Endothelial cell (in vitro differentiated cells): ENCODE measurements at places on chromosomes 4 and X.

DNA sequence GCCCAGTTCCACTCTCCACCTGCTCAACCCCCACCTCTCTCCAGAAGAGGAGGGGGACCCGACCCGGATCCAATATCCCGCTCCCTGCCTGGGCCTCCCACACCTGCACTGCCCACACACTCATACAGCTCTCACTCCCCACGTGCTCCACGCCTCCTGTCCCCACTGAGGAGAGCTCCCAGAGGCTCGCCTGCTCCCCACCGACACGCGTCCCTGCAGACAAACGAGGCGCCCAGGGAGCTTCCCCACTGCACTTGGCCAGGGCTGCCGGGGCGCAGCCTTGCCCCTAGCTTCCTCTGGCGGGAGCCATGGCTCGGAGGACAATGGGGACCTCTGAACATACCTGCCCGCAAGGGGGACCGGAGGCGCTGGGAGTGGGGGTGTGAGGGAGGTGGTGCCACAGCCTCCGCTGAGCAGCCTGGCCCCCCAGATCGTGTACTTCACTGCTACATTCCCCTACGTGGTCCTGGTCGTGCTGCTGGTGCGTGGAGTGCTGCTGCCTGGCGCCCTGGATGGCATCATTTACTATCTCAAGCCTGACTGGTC, 5.0 kb downstream of the SLC6A8 start:
- no peak for DNase-seq

GRCh38 chr4:54882616-54883015, 224.9 kb downstream of the KIT start:
- DNase-seq = no peak

GRCh38 chr4:102493794-102494193, 7.4 kb upstream of the NFKB1 start:
- no peak for DNase-seq

- no peak for DNase-seq
These were observed 28.2 kb upstream of the MSX1 start for GRCh38 chr4:4831266-4831665.

DNA sequence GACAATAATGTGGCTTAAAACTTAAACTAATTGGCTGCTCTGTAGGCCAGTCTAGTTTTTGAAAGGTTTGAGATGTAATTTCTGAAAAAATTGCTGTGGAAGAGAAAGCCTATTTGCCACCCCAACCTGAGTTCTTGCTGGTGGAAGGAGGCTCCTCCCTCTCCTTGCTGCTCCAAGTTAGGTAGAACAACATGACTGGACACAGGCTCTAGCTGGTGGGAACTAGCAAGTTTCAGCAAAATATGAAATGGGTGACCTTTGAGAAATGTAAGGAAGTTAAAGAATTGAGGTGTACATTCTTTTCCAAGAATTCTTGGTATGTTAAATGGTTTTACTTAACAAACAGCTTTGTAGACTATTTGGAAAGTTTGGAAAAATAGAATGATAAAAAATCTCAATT, 8.0 kb downstream of the RPL34 start:
- DNase-seq = no peak

GRCh38 chr4:16205298-16206164, 20.7 kb downstream of the TAPT1 start:
- no peak for DNase-seq

DNA sequence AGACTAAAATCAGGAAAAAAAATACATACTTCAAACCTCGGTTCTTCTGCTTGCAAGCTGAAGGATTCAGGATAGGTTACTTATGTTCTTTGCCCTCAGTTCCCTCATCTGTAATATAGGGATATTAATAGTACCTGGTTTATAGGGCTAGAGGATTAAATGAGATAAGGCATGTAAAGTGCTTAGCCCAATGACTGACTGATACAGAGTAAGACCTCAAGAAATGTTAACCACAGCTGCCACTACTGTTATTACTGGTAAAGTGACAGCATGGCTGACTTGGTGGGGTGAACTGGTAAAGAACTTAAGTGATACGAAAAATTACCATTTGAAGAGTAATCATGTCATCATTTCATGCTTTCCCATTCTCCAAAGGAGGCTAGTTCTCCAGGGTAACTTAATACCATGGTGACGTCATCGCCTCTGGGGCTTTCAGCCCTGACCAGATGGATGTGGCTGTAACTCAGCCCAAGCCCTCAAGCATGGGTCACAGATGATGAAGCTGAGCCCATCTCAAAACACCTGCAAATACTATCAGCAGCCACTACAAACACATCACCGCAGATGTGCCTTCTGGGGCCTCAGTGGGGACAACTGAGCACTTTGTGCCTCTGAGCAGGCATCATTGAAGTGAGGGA, 44.5 kb upstream of the SCML1 start:
- DNase-seq = no peak

DNA sequence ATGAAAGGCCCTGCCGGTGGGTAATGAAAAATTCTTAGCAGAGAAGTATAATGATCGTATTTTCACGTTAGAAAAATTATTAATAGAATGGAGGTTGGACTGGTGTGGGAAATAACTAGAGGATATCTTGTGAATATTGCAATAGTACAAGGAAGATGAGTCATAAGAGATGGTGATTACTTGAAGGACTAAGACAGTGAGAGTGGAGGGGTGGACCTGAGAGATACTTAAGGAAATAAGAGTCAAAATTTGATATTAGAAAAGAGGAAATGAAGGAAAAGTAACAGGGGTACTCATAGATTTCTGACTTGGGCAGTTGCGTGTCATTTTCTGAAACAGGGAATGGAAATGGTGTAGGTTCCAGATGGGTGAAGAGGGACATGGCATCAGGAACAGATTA, 1.7 kb upstream of the USP53 start:
- DNase-seq = no peak

- DNase-seq = no peak
These were observed 234.0 kb upstream of the VCX3A start for GRCh38 chrX:6768881-6769280.

- DNase-seq = no peak
These were observed 198.7 kb downstream of the ENOX2 start for GRCh38 chrX:130704053-130705038.

DNA sequence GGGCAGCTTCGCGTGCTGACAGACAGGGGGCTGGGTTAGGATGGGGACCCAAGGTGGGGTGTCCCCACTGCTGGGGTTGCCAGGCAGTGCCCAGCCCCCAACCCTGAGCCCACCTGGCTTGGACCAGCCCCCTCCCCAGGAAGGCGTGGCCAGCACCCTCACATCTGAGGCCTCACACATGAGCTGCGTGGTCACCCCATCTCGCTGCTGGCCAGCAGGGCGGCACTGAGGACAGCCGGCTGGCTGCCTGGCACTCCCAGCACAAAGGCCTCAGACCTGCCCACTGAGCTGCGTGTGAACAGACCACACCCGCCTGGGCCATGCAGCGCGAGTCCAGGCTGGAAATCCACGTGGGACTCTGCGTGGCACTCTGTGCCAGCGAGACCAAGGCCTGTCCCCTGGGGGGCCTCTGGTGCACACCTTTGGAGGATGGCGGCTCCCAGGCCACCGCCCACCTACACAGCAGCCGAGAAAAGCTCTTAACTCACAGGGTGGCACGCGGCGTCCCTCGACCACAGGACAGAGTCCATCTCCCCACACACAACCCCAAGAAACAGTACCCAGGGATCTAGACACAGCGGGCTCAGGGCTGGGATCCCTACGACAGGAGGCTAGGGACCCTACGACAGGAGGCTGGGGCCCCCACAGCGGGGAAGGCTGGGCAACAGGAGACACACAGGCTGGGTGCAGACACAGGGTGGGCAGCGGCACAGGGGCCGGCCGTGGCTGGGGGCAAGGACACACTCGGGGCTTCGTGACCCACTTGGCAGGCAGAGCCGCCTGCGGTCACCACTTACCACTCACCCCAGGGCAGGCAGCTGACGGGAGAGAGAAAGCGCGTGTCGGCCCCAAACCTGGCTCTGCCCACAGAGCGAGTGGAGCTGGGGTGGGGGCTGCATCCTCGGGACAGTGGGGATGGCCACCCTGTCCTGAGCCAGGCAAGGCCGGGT, 9.8 kb downstream of the DGKQ start:
- DNase-seq = no peak

- no peak for DNase-seq
These were observed 488.5 kb downstream of the RPA4 start for GRCh38 chrX:97372001-97372766.

DNA sequence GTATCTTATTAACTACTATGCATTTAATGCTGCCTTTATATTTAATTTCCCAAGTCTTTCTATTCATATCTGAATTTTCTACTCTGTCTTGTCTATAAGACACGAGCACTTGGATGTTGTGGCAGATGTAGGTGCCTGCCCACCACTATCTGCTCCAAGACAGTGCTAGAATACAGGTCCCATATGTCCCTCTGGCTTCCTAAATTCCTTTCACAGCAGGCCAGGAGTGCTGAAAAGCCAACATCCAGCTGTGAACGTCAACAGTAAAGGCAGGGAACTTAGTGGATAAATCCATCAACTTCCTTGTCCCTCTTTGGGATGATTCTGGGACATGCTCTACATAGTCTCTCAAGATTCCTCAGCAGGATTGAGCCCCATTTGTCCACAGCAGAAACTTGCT, 245.1 kb upstream of the ETNPPL start:
- no peak for DNase-seq

DNA sequence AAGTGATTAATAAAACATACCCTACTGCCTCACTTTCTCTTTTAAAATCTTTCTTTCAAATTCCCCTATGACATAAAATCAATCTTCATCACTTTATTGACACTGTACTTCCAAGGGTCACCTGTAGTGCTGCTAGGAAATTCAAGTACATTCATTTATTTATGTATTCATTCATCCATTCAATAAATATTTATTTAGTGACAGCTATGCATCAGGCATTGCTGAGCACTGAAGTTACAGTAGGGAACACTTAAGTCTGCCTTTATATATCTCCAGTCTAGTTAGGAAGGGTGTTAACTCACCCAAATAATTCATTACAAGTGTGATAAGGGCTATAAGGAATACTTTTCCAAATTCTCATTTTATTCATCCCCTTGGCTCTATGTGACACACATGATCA, 2.3 kb downstream of the SYTL5 start:
- no peak for DNase-seq

DNA sequence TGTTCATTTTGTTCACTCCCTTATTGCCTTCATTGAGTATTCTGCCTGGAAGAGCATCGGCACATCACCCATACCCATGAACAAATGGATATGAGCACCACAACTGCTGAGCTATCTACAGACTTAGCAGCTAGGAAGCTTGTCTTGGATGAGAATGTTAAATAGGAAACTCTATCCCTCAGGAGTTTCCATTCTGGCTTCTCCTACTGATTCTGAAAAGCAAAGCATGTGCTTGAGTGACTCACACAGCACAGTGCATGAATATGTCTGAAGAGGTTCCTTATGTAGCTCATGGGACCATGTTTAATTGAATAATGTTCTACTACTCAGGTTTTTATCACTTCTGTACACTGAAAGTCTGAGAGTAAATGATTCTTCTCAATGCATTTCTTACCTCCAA, 57.3 kb upstream of the MXRA5 start:
- no peak for DNase-seq

- no peak for DNase-seq
These were observed 2.9 kb upstream of the SPRY1 start for GRCh38 chr4:123393721-123394120.

DNA sequence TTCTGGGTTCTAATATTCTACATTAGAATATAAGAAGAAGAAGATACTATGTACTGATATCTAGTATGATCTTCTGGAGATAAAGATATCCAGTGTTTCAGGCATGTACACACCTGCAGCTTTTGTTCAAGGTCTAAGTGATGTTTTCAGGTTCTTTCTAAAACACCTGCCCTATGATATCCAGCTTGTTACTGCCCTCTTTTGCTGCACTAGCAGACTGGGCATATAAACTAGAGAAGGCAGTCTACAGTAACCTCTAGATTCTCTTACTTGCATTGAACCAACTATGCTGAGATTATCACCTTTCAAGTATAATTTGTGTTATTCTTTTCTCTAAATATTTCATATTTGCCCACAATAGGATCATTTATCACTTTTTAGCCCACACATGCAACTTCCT, 1.9 kb upstream of the FRYL start:
- no peak for DNase-seq

- peak; percentile 3 for DNase-seq
These were observed 38.6 kb upstream of the HMX1 start for GRCh38 chr4:8910100-8910821.

DNA sequence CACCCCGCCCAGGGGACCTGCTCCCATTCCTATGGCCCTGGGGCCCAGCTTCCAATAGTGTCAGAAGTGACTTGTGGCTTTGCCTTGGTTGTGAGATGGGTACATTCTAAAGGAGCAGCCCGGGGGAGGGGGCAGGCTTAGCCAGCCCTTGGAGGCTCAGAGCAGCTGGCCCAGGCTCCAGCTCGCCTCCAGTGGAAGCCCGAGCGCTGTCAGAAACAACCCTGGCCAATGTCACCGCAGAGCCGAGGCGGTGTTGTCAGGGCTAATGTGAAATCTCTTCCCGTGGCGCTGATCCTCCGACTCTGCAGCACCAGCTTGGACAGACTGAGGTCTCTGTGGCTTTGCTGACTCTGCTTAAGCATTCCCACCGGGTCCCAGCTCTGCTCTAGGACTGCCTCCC, 29.2 kb upstream of the ZNF81 start:
- no peak for DNase-seq

- DNase-seq = peak; percentile 20
These were observed 653 bp downstream of the BEX1 start for GRCh38 chrX:103063191-103063845.

- no peak for DNase-seq
These were observed 7.0 kb upstream of the DSPP start for GRCh38 chr4:87601361-87601760.

DNA sequence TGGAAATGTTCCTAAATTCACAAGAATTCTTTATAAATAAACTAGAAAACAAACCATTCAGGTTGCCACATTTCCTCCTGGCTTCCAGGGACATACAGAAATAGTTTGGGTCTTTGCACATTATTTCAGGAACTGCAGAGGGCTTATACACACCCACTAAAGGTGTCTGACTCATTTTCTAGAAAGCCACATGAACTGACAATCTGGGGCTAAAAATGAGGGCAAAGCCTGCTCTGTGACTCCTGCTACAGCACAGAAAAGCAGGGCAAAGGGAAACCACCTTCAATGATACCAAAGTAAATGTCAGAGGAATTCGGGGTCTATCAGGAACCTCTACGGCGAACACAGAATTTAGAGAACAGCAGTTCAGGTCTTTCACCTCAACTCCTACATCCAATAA, 112.2 kb upstream of the MAP3K15 start:
- DNase-seq = no peak

DNA sequence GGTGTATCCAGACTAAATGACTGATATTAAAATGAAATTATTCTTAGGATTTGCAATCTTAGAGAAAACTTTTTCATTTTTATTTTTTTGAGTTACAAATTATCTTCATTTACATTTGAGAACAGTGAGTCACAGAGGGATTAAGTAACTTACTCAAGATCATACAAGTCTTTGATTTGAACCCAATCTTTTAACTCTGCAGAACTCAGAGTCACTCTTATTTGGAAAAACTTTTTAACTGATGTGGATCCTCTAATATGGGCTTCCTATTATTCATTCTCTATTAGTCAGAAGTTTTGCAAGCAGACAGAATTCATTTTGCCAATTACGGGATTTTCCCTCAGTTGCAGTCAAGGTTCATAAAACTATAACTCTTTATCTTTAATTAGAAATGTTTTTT, 20.1 kb downstream of the HPRT1 start:
- no peak for DNase-seq
